Liver (tissue), 10 donors: ENCODE measurements at places on chromosomes 7 and 10. TPM values are rescaled to one million over a fixed set of nuclear protein-coding genes. Genes with fewer than 3 reads are reported as not detected.

- peak; percentile 47 for DNase-seq
These were observed 111.6 kb downstream of the ARHGAP22 start for GRCh38 chr10:48493083-48493871.

DNA sequence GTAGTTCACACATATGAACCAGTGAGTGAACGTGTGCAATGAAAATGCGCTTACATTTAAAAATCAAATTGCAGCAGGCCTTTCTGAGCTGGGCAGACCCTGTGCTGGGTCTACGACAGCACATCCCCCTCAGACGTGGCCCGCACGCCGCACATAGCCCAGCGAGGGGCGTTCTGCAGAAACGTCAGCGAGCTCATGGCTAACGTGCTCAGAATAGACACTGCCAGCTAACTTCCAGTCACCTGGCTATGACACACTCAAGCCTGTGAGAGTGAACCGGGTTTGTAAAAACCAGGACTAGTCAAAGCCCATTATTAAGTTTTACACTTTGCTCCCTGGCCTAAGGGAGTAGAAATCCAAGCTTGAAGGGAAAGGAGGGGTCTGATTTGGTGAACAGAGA, 108.1 kb upstream of the INSIG1 start:
- no peak for DNase-seq

- DNase-seq: no peak
These were observed 9.3 kb downstream of the ADD3 start for GRCh38 chr10:110017052-110017451.

CFTR gene
- 1.6 TPM for polyA plus RNA-seq

DNA sequence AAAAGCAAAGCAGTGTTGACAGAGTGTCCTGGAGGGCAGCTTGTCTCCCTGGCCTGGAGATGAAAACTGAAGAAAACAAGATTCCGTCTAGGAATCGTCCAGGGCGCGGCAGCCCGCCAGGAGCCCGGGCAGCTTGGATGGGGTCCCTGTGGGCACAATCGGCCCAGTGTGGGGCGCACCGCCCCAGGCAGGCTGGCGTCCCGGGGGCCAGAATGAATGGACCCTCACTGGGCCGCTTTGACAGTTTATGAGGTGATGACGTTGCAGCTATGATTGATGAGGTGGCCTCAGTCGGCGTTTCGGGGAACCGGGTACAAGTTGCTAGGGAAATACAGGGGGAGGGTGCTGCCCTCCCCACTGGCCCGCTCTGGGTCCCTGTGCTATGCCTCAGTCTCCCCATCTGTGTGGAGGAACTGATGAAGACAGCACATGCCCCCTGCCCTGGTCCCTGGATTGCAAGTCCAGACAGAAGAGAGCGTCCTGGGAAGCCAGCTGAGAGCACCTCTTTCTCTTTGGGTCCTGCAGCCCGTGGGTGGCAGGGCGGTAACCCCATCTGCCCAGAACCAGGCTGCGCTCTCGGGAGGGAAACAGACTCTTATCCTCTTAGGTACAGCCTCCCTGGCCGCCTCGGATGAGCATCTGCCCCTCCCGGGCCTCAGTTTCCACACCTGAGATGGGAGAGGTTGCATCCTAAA, 131.3 kb downstream of the LHPP start:
- DNase-seq: no peak
